Activated naive CD4-positive, alpha-beta T cell treated with Interleukin-2 at 50 U/mL for 16 hours (primary cell): ENCODE measurements at places on chromosomes 16 and 17.

GRCh38 chr17:74062234-74062633, 141.2 kb upstream of the RPL38 start:
- DNase-seq: no peak

- DNase-seq: no peak
These were observed 1.6 kb downstream of the PECAM1 start for GRCh38 chr17:64388961-64389565.

GRCh38 chr17:18139949-18140348, 31.4 kb downstream of the MYO15A start:
- no peak for DNase-seq

DNA sequence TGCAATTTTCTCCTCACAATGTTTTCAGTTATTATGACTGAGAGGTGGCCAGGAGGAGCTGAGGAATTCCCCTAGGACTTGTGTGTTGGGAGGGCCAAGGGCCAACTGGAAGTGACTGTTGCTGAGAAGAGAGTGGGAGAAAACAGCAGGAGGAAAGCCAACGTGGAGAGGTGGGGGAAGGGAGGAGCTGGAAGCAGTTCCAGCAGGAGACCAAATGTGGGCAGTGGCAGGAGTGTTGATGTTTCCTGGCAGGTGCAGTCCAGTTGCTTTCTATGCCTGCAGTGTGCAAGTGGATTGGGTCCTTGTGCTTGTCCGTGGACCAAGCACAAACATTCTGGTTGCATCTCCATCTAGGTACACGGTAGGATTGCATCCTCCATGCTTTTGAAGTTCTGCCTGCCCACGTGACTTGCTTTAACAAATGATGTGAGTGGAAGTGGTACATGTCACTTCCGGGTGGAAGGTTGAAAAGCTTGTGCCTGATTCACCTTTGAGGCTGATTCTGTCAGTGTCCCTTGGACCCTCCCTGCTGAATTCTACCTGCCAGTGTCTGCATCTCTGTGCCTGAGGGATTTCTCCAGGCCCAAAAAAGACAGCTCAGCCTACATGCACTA, 54.7 kb upstream of the CRHR1 start:
- DNase-seq: no peak

DNA sequence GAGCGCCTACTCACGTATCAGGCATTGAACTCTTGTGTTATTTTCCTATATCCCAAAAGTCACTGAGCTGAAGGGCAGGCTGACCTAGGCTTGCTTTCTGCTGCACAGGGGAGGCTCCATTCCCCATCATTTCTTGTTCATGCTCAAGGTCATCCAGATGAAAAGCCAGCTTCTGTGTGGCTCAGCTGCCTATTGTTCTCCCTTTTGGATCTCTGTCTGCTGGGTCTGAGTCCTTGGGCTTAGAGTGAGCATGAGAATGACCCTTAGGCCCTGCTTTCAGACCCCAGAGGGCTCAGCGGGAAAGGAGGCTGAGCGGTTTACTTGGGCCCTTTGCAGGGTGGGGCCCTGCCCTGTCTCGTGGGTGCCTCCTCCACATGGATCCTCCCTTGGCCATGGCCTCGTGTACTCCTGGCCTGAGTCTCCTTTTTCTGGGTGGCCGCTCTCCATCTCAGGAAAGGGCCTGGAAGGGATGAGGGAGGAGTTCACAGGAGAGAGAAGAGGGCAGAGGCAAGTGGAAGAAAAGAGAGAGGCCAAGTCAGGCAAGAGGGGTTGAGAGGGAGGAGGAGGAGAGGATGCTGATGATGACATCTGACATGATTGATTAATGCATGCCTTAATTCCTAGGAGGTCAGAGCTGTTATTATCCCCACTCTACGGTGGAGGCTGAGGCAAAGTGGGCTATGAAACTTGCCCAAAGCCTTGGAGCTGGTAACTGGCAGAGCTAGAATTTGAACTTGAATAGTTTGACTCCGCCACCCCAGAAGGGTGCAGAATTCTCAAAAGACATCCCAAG, 19.8 kb upstream of the MAP3K14 start:
- no peak for DNase-seq

- DNase-seq: no peak
These were observed 1.4 kb upstream of the CA7 start for GRCh38 chr16:66842765-66843164.

DNA sequence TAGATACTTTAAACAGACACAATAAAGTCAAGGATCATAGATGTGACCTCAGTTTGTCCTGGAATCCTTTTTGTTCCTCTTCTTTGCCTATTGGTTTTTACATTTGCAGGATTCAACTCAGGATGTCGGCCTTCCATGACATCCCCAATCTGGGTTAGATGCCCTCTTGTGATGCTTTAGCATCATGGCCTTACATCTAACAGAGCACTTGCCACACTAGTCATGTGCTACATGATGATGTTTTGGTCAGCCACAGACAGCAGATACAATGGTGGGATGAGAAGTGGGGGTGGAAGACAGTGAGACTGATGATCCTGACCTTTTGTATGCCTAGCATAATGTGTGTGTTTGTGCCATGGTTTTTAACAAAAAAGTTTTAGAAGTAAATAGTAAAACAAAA, 1.8 kb upstream of the SYNRG start:
- DNase-seq: no peak

GRCh38 chr16:9389543-9390207, 298.2 kb downstream of the HAPSTR1 start:
- no peak for DNase-seq

GRCh38 chr17:81641825-81642489, 5.0 kb downstream of the TSPAN10 start:
- no peak for DNase-seq

GRCh38 chr17:35709874-35710273, 21.6 kb upstream of the RASL10B start:
- DNase-seq: no peak

- no peak for DNase-seq
These were observed 7.6 kb upstream of the ARHGAP27 start for GRCh38 chr17:45440161-45440778.

- no peak for DNase-seq
These were observed 45.8 kb upstream of the HELZ start for GRCh38 chr17:67290711-67291291.

GRCh38 chr16:85047867-85048455, 20.4 kb downstream of the KIAA0513 start:
- no peak for DNase-seq

DNA sequence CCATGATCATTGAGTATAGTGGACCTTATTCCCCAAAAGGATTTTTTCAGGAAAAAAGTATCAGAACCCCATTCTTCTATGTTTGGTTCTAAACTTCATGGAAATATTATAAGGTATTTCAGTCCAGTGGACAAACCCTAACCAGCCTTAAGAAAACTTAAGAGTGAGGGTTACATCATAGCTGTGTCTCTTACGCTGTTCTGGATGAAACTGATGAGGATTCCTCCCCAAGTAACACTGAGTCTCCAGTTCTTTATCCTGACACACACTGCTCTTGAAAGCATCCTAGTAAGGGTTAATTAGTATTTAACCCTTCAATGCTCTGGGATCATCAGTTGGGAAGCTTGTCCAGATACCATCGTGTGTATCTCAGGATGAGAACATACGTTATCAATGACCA, 5.0 kb downstream of the LYRM1 start:
- no peak for DNase-seq

GRCh38 chr17:13421581-13422130, 180.1 kb downstream of the HS3ST3A1 start:
- DNase-seq: no peak

- peak; percentile 22 for DNase-seq
These were observed 870 bp upstream of the ZC3H7A start for GRCh38 chr16:11797957-11798299.

DNA sequence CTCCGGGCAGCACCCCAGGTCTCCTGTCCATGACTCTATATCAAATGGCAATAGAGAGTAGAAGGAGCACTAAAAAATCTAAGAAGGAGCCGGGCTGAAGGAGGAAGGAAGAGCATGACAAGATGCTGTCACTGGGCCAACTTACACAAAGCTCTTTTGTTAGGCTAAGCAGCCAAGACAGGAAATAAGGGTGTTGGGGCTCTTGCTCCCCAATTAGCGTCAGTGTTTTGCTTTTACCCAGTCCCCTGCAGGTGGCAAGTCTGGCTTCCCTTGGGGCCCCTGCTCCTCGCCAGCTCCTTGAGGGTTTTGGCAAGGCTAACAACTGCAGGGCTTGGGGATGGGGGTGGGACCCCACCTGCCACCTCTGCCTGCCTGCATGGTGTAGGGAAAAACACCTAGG, 120.5 kb downstream of the CCT6B start:
- no peak for DNase-seq

DNA sequence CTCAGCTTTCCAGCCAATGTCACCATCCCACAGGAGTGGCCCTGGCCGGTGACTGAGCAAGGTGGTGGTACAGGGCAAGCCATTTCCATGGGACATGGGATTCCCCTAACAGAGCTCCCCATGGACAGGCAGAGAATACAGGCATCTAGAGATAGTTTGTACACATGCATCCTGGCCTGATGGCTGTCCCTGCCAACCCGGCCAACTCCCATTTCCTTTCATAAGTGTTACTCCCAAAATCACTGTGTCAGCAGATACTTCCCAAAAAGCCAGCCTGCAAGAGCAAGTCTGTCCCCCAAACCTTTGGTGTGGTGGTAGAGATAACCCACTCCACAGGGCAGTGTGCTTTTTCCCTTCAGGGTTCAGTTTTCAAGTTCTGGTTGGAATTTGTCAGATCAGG, 32.4 kb upstream of the SLC47A1 start:
- no peak for DNase-seq

GRCh38 chr16:23414731-23415130, 38.3 kb downstream of the COG7 start:
- no peak for DNase-seq

DNA sequence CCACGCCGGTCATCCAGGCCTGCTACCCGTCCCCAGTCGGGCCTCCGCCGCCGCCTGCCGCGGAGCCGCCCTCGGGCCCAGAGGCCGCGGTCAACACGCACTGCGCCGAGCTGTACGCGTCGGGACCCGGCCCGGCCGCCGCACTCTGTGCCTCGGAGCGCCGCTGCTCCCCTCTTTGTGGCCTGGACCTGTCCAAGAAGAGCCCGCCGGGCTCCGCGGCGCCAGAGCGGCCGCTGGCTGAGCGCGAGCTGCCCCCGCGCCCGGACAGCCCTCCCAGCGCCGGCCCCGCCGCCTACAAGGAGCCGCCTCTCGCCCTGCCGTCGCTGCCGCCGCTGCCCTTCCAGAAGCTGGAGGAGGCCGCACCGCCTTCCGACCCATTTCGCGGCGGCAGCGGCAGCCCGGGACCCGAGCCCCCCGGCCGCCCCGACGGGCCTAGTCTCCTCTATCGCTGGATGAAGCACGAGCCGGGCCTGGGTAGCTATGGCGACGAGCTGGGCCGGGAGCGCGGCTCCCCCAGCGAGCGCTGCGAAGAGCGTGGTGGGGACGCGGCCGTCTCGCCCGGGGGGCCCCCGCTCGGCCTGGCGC, 2.4 kb downstream of the HIC1 start:
- no peak for DNase-seq

GRCh38 chr16:8915722-8916301, 33.7 kb downstream of the LITAFD start:
- no peak for DNase-seq

- DNase-seq: no peak
These were observed 57.0 kb downstream of the NSRP1 start for GRCh38 chr17:30173649-30174048.

DNA sequence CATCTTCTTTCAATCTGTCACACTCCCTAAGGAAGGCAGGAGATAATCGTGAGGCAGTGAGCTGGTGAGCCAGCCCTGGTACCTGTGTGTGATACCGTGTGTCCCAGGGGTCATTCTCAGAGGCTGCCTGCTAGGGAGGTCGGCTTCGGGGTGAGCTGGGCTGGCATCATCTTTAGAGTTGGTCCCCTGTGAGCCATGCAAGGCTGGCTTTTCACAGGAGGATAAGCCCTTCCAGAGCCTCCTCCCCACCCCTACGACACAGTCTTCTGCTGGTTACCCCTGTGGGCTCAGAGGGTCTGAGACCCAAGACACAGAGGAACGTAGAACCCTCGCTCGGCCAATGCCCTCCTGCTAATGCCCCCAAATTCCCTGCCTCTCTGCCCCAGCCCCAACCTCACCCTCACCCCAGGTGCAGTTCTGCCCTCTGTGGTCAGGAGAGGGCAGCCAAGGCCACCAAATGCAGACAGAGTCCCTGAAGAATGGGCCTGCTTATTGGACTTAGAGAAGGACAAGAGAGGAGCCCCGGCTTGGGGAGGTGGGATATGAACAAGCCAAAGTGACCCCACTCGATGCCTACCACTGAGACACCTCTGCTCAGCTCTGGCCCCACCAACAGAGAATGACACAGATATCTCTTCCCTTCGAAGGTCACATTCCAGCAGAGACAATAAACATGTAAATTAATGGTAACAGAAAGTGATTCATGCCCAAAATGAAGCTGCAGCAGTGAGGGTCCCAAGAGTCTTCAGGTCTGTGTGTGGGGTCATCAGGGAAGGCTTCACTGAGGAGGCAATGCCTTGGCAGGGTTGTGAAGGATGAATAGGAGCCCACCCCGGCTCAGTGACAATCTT, 80.8 kb upstream of the CCL1 start:
- DNase-seq: no peak

GRCh38 chr16:27169511-27170071, 33.7 kb upstream of the KDM8 start:
- peak; percentile 60 for DNase-seq

- DNase-seq: peak; percentile 38
These were observed 9.3 kb upstream of the WBP2 start for GRCh38 chr17:75864448-75864871.

DNA sequence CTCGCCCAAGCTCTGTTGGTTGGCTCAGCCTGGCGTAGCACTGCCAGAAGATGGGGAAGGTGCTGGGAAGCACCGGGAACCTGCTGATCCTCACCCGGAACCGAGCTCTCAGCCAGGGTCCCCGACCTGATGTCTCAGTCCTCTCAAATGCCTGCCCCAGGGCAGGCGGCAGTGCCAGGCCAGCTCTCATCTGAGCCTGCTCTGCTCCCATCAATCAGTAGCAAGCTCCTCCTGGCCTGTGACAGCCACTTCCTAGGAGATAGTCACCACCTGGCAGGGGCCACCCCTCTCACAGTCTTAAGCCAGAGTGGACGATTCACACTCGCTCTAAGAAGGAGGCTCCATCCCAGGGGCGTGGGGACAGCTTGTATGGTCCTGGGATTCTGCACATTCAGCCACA, 62.0 kb downstream of the ENGASE start:
- DNase-seq: no peak

GRCh38 chr16:55480228-55480655, 1.2 kb downstream of the MMP2 start:
- no peak for DNase-seq

DNA sequence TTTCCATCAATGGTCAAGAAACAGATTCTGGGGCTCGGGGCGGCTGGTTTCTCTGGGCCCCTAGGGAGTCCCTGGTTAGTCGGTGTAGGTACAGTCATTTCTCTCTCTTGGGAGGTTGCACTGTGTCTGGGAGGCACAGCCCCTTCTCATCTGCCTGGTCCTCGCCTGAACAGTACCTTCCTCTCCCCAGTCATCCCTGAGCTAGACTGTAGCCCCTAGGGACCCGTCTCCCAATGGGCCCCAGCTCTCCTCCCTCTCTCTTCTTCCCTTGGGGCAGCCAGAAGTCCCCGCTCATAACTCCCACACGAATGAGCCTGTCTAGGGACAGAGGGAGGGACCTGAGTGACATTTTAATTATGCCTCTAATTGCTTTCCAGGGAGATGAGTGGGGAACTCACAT, 20.2 kb upstream of the CPSF4L start:
- DNase-seq: no peak

- peak; percentile 93 for DNase-seq
These were observed at the start of gene GOSR1 for GRCh38 chr17:30477083-30477773. GOSR1 (plus strand) TSS chr17:30477408; CDS start chr17:30477434, 26 bp downstream.
